ENCODE measurements at places on chromosomes 2 and 18.

GRCh38 chr2:143357966-143358365 lies 228.7 kb downstream of the ARHGAP15 start:
- H3K36me3 ChIP-seq = no peaks in the 10 kb centered on the region
- no peak overlapping the region for H3K27ac ChIP-seq
- no peaks in the 10 kb centered on the region for H3K27me3 ChIP-seq
- no peak overlapping the region for H3K4me3 ChIP-seq

DNA sequence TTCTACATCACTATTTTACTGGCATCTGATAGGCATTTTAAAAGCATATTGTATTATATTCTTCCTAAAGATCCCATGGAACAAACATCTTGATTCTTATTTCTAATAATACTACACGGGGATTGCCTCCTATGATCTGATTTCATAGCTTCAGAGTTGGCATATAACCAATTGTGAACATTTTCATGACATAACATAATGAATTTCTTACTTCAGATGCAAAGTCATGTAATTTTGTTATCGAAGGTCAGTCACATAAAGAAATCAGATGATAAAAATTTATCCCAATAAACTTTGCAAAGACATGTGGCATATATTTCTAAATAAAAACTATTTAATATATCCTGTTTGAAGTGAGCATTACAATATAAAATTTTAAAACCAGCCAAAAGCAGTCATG lies 93.3 kb downstream of the COL5A2 start:
- no peaks in the 10 kb centered on the region for H3K4me1 ChIP-seq
- no peaks in the 10 kb centered on the region for H3K36me3 ChIP-seq
- no peak overlapping the region for H3K27ac ChIP-seq

DNA sequence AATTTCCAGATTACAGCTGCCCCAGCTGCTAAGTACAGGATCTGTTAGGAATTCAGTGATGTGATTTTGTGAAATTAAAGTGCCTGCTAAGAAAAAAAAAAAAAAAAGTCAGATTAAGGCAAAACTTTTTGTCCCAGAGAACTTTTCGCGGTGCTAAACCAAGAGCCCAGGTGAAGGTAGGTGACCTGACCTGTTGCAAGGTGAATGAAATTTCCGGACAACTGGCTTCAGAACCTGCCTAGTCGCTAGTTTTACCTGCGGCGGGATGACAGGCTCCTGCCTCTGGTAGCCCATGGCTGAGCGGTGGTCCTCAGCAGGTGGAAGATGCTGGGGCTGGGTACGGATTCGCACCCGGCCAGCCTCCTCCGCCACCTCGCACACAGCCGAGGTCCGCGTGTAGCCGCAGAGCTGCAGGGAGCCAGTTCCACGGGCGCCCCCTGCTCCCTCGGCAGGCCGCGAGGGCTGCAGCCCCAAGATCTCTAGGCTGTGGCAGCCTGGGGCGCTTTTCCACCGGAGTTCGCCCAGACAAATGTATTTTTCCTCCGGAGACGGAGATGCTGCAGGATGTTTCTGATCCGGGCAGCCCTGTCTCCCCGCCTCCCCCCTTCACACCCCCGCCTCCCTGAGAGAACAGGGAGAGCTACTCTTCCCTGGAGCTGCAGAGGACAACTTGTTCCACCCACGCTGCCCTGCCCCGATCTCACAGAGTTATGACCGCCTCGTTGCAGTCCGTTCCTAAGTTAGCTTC lies at the start of gene SLC38A11:
TSS of gene SLC38A11 (minus strand) at position 572 of the 748 bp plus-strand sequence. CDS start at position 294, 278 bp downstream.
- no peaks in the 10 kb centered on the region for H3K36me3 ChIP-seq
- no peaks in the 10 kb centered on the region for H3K27me3 ChIP-seq
- peak; percentile 70 for DNase-seq
- H3K4me1 ChIP-seq = peaks cover 4% of the 10 kb centered on the region
- no peak within 1 kb of the TSS for H3K27ac ChIP-seq

- no peak overlapping the region for H3K27ac ChIP-seq
- no peak for DNase-seq
- no peaks in the 10 kb centered on the region for H3K36me3 ChIP-seq
- H3K27me3 ChIP-seq = no peaks in the 10 kb centered on the region
- H3K4me3 ChIP-seq = no peak overlapping the region
- H3K4me1 ChIP-seq = no peaks in the 10 kb centered on the region
Observed at GRCh38 chr2:221178139-221178538, 394.0 kb downstream of the EPHA4 start.

DNA sequence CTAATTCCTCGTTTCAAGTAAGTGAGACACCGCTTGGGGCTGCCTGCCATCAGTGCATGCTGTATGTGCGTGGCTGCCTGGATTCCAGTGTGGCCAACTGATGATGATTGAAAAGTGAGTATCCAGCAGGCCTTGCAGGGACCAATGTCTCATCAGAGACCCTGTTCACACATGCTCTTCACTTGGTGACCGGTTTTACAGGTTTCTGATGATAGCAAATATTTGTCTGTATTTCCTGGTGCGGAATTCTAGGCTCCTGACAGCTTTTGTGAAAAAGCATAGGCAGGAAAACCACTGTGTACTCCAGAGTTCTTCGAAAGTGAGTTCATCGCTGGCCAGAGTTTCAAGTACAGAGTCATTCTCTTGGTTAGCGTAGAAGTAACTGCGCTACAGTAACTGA lies 13.8 kb upstream of the YWHAQ start:
- H3K27ac ChIP-seq = no peak overlapping the region
- DNase-seq = no peak
- no peaks in the 10 kb centered on the region for H3K36me3 ChIP-seq
- no peaks in the 10 kb centered on the region for H3K4me1 ChIP-seq
